ENCODE measurements at places on chromosomes 3 and 15.

GRCh38 chr3:19213603-19214220 is 65.4 kb downstream of the KCNH8 start:
- DNase-seq, result no peak

GRCh38 chr3:182902236-182902635 is 78.1 kb downstream of the DCUN1D1 start:
- no peak for DNase-seq

DNA sequence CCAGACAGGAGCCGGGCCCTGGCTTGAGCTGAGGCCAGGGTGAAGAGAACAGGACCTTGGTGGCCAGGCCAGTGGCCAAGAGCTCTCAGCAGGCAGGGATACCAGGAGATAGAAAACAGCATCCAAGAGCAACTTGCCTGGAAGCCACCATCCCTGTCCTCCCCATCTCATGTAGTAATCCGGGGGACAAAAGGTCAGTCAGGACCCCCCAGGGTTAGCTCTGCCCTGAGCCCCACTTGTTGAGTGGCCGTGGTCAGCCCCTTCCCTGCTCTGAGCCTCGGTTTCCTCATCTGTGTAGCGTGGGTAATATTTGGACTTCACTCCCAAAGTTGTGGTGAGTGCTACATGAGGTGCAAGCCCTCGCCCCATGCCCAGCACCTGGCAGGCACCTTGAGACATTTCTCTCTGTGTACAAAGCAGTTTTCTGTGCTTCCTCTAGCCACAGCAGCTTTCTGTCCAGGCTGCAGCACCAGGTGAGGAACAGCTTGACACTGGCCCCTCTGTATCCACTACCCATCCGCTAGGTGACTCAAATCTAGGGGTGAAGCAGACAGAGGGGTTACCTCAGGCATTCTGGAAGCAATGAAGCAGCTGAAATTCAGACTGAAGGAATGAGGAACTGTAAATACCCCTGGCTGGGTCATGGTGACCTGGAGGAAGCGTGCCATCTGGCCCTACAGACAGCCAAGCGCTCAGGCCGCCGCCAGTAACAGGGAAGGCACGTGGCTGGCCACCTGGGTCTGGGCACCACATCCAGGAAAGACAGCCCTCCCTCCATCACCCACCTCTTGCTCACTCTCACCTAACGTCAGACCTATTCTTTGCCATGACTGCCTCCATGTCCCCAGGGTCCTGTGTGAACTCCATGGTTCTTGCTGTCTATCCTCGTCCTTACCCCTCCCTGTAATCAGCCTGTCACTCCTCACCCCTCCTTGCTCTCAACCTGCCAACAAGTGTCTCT is 6.7 kb downstream of the CISH start:
- no peak for DNase-seq

DNA sequence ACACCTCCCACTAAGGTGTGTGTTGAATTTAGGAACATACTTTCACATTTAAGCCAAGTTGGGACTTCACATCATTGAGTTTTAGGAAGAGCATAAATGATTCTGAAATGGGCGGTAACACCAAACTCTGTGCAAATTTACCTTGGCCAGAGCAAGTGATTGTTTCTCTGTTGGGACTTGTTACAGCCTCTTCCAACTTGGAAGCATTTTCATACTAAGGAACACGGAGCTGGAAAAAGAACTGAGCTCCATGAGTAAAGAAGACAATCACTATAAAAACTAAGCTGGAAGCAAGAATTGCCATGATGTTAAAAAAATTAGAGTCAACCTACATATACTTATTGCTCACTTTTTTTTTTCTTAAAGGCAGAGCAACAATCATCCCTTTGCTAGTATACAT is 371.3 kb downstream of the ERC2 start:
- DNase-seq, result no peak

DNA sequence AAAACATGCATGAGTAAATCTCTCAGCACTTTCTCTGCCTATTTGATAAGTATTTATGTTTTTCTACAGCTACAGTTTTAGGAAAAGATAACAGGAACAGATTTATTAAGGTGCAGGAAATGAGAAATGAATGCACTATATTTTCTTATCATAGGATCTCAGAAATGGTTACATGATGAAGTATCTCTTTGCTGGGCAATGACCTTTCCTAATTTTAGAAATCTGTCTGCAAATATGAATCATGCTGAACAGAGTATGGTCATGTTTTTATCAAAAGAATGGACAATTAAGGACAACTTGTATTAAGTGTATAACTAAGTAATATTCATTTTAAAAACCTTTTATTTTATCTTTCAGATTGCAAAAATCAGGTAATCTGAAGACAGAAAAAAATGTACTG is 53.8 kb upstream of the SPPL2A start:
- DNase-seq, result no peak

- DNase-seq, result no peak
Observed at GRCh38 chr3:189848395-189849040, 217.3 kb downstream of the TP63 start.

GRCh38 chr3:43041517-43041916 is 62.4 kb downstream of the GASK1A start:
- no peak for DNase-seq

DNA sequence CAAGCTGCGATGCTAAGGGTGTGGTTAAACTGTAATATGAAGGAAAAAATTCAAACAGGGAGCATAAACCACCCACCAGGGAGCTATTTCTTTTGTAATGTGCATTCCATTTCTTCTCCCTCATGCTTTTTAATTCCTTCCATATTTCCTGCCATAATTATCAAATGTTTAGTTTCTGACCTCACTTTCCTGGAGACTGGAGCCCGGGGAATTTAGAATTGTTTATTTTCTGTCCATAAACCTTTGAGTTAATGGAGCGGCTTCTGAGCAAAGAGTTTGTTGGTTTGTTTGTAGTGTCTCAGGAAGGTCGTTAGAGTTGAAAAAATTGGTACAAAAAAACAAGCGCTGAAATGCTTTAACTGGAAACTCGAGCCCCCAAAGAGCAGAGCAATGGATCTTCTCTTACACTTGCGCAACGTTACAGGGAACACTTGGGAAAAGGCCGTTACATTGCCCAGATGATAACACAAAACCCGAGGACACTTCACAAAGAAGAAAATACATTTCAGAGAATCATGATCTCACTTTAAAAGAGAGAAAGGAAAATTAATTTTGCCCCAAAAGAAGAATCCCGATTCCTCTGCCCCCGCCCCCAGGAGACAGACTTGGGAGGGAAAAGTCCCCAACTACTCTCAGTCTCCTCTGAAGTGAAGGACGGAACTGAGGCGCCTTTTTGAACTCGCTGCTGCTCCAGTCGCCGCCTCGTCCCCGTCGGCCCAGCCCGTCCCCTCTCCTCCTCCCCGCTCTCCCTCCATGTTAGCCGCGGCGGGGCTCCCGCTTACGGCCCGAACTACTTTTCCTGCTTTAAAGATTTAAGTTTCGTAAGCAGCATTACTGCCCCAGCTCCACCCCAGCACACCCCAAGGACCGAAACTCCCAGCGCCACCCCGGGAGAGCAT is 842 bp downstream of the FSTL1 start:
- DNase-seq, result no peak

GRCh38 chr3:161914703-161915417 is 418.3 kb downstream of the OTOL1 start:
- DNase-seq, result peak; percentile 36

GRCh38 chr3:152184971-152185686 is 83.6 kb upstream of the MBNL1 start:
- no peak for DNase-seq

DNA sequence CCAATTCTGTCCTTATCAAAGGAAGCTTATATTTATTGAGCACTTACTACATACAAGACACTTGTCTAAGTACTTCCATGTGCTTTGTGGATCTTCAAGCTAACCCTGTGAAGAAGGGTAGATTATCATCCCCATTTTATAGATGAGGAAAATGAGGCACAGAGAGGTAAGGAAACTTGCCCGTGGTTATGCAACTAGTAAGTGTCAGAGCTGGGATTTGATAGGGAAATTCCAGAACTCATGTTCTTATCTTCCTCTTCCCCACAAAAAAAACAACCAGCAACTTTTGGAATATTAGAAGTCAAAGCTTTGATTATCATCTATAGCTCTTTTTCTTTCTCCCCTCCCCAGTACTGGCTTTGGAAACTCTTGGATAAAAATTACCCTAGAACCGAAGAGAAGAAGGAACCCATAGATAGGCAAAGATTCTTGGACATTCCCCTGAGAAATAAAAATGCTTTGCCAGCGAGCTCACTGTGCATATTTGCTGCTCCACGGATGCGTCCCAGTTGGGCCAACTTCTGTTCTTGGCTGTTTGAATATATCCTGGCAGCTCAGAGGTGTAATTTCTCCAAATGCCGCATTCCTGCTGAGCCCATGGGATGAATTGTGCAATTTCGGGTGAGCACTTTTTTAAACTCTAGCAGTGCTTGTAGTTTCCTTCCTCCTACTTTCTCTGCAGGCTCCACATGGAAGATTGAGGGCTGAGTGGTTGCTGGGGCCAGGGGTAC is 591.5 kb upstream of the CFAP20DC start:
- DNase-seq, result no peak

DNA sequence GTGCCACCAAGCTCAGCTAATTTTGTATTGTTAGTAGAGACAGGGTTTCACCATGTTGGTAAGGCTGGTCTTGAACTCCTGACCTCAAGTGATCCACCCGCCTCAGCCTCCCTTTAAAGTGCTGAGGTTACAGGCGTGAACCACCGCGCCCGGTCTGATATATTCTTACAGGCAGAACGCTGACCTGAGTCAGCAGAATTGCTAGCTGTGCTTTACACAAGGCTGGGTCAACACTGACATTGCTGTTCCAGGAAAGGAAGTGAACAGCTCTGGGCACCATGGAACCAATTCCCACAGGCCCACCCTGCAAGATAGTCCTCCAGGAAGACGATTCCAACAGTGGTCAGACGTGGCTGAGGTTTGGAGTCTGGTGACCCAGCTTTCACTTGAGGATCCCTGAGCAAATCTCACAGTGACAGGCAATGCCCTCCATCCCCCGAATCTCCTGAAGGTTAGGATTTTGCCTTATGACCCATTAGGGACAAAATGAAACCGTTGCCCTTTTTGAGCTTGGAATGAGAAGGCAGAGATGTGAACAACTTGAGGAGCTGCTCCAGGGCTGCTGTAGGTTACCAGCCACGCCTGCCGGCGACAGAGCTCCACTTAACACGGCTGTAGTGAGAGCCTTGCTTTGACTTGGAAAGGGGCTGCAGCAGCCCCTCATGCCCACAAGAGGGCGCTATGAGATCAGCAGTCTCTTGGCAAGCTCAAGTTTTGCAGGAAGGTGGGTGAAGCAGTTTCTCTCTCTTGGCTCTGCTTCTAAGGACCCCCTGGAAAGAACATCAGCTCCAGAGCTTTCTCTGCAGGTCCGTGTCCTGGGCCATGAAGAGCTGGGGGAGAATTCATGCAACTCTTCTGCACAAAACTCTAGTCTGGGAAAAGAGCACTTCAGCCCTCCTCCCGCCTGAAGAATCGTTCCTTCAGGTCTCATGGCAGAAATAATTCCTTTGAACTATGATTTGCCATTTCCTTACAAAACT is 74.1 kb downstream of the SENP2 start:
- peak; percentile 72 for DNase-seq

DNA sequence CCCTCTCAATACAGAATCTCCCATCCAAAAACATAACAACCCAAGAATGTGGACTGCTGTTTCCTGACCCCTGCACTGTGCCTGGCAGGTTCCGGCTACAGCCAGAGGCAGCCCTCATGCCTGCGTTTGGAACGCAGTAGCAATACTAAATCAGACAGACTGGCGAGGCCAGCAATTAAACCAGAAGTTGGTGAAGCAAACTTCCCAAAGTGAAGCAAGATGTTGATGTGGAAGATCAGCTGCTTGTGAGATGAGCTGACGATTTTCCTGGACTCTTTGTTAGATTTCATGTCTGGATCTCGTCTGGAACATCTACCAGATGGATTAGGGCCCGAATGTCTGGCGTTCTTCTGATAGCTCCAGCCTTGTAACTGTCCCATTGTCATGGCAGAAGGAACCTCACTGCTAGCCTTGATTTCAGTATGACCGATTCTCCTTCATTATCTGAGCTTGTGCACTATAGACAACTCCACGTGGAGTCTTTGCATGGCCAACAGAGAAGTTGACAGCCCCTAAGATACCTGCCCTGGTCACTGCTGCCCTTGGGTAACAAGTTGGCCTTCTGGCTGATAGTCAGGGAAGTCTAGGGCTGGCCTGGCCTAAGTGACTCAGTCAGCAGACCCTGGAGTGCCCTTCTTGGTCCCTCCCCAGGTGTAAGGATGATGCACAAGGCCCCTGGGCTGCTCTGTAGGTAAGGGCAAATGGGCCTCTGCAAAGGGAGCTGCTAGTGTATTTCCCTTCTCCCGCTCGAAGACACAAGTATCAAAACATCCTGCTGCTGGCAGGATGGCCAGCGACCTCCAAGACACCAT is 126.5 kb downstream of the ADAMTS17 start:
- DNase-seq, result no peak
